ENCODE measurements at places on chromosomes 2 and 18. TPM values are rescaled to one million over a fixed set of nuclear protein-coding genes. Genes with fewer than 3 reads are reported as not detected.

DNA sequence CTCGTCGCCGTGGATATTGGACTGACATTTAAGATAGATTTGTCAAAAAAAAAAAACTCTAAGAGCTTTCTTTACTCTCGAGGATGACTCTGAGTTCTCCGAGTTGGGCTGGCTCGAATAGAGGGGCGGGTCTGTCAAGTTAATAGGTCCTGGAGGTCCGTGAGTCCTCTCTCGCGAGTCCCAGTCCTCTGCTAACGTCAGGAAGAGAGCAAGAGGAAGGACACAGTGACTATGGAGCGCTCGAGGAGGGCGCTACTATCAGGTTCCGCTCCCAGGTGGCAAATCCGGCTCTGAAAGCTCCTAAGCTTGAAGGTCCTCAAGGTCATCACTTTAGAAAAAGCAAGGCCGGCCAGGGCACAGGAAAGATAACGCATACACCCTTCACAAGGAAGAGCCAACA lies 404 bp upstream of the AKAIN1 start:
- DNase-seq = no peak
- H3K27ac ChIP-seq = no peak overlapping the region
- no peaks in the 10 kb centered on the region for H3K4me1 ChIP-seq
- H3K27me3 ChIP-seq = no peaks in the 10 kb centered on the region

- H3K27ac ChIP-seq = no peak overlapping the region
- no peaks in the 10 kb centered on the region for H3K36me3 ChIP-seq
- H3K4me3 ChIP-seq = no peak overlapping the region
- DNase-seq = no peak
Measured at GRCh38 chr18:73060666-73061288, 193.0 kb upstream of the NETO1 start.

DNA sequence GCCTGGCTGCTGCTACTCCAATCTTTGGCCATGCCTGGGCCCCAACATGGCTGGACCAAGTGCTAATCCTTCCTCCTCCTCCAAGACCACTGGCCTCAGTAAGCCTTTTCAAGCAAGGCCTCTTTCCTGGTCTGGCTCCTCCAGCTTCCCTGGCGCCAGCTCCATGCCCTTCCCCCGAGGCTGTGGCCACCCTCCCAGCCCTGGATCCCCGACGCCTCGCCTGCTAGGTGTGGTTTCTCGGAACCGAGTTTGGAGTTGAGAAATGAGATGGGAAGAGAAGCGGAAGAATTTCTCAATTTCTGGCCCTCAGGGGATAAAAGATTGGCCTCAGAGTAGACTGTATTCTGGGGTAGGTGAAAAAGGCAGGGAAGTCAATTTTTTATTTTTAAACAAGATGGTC lies 46.4 kb downstream of the ADCY3 start:
- no peaks in the 10 kb centered on the region for H3K4me1 ChIP-seq
- no peak overlapping the region for H3K4me3 ChIP-seq
- no peaks in the 10 kb centered on the region for H3K27me3 ChIP-seq

DNA sequence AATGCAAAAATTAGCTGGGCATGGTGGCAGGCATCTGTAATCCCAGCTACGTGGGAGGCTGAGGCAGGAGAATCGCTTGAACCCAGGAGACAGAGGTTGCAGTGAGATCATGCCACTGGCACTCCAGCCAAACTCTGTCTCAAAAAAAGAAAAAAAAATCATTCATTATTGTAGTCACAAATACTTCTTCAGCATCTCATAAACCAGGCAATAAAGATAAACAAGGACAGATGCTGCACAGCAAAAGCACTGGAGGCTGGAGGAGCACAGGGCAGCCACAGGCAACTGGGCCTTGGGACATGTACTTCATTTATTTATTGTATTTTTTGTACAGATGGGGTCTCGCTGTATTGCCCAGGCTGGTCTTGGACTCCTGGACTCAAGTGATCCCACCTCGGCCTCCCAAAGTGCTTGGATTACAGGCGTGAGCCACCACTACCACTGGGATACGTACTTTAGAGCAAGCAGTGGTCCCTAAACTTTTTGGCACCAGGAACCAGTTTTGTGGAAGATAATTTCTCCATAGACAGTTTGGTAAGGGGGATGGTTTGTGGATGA lies 16.8 kb upstream of the MAT2A start:
- H3K4me3 ChIP-seq = no peak overlapping the region
- H3K4me1 ChIP-seq = peaks cover 69% of the 10 kb centered on the region
- H3K27ac ChIP-seq = peak overlapping the region; percentile 89
- no peaks in the 10 kb centered on the region for H3K27me3 ChIP-seq
- DNase-seq = no peak
- no peaks in the 10 kb centered on the region for H3K36me3 ChIP-seq

GRCh38 chr2:234245945-234246344 lies 195.4 kb downstream of the SPP2 start:
- H3K36me3 ChIP-seq = no peaks in the 10 kb centered on the region
- DNase-seq = no peak
- no peaks in the 10 kb centered on the region for H3K27me3 ChIP-seq
- H3K4me1 ChIP-seq = peaks cover 58% of the 10 kb centered on the region
- H3K27ac ChIP-seq = peak overlapping the region; percentile 99

GRCh38 chr18:48167897-48168253 lies 237.4 kb upstream of the SMAD2 start:
- no peaks in the 10 kb centered on the region for H3K27me3 ChIP-seq
- no peak for DNase-seq
- H3K36me3 ChIP-seq = no peaks in the 10 kb centered on the region
- no peak overlapping the region for H3K27ac ChIP-seq

The CRYGD gene
- not detected for total RNA-seq

The RRM2 gene
- total RNA-seq = 294 TPM

The C2orf81 gene
- 3.9 TPM for total RNA-seq

The PLEKHH2 gene
- total RNA-seq = 15.0 TPM

The DAPL1 gene
- not detected for total RNA-seq

The CAB39 gene
- 39.9 TPM for total RNA-seq
